ENCODE measurements at places on chromosomes 4 and X.

DNA sequence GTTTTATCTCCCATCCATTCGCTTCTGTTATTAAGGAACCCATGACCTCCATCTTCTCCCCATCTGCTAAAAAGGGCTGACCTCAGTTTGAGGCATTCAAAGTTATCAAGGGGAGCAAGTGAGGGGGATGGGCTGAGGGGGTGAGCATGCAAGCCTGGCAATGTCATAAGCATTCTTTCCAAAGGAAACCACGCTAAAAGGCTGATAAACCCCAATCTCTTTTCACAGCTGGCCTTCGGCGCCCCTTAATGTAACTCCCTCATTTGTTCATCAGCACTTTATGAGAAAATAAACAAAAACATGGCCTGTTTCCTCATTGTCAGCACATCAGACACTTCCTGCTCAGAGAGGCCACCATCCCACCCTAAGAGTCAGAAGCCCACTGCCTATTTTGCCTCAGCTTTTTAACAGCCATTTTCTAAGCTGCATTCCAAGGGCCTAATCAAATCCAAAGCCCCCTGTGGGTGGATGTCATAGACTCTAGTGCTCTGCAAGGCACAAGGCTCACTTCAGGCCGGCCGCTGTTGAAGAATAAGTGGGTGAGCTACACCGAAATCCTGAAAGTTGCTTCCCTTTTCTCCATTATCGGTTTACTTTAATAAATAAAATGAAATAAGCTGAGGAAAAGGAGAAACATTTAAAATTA lies 92.0 kb upstream of the SRD5A3 start:
- DNase-seq = no peak

- no peak for DNase-seq
These were observed 7.3 kb downstream of the TSR2 start for GRCh38 chrX:54447461-54447860.

- no peak for DNase-seq
These were observed 55.3 kb downstream of the MANBA start for GRCh38 chr4:102705391-102705935.

DNA sequence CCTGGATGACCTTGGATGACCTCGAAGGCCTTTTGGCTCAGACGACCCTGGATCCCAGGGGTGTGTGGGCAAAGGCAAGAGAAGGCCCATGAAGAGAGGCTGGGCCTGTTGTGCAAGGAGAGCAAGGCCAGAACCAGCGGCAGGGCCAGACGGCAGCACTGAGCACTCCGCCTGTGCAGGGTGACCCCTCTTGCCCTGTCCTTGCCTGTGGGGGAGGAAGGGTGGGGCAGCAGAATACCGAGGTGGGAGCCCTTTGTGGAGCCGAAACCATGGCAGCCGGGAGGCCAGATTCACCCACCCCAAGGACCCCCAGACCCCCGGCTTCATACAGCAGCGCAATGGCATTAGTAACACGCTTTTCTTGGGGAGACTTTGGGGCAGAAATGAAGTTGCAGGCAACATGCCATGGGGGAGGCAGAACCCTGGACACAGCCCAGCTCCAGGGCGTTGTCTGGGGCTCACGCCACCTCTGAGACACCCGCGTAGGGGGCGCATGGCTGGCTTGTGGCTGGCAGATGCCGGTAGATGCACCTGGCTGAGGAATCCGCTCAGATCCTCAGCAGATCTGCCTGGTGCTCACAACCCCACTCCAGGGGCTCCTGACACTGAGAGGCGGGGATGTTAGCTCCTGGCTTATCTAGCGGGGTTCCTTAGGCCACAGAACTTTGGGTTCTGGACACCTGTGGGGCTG lies 114.5 kb downstream of the FAM53A start:
- no peak for DNase-seq

DNA sequence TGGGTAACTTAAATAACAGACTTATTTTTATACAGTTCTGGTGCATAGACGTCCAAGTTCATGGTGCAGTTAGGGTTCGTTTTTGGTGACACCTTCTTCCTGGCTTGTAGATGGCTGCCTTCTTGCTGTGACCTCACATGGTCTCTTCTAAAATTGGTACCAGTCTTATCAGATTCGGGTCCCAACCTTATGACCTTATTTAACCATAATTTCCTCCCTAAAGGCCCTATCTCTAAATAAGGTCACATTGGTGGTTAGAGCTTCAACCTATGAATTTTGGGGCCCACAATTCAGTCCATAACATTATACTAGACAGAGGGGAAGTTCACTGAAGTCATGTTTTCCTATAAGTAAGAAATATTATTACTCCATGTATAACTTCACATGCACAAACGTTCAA lies 128.0 kb downstream of the CFAP299 start:
- no peak for DNase-seq

DNA sequence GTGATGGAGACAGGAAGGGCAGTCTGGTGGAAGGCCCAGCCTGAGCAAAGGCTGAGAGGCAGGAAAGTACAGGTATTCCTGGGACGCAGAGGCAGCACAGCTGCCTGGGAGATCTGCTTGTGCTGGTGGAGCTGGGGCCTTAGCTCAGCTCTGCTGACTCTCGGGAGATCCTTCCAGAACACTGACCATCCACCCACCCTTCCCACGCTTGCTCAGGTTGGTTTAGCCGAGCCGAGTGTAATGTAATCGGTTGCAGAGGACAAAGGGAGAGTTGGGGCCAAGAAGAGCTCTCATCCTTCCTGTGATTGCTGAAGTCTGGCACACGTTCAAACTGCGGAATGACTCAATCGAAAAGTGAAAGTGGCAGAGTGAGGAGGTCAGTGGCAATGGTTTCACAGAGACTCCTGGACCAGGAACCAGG lies 43.1 kb upstream of the GPR78 start:
- no peak for DNase-seq

DNA sequence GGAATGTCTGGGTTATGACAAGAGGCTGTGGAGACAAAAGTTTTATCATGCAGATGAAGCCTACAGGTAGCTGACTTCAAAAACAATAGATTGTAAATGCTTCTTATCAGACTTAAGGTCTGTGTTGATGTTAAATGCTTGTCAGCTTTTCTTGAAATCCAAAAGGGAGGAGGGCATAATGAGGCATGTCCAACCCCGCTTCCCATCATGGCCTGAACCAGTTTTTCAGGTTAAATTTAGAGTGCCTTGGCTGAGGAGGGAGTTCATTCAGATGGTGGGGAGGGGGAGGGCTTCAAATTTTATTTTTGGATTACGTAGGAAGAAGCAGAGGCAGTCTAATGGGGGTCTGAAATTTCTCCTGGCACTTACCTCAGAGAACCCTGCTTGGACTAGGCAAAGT lies 207.7 kb upstream of the HDX start:
- DNase-seq = no peak

DNA sequence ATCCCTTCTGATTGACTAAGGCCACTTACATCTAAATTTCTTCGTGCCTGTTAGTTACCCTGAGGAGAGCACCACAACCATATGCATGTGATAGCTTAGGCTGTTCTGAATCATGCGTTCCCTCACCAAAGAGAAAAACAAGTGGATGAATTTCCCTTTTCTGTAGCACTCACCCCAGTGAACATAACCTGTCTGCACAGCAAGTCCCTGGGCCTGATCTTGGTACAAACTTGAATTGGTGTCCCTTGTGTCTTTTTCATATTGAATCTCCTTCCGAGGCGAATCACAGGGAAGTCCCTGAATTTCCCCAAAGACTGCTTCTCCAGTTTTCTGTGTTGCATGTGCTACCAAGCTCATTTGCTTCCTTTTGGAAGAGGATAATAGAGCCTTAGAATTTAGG lies 100.4 kb downstream of the KLHL8 start:
- DNase-seq = no peak

GRCh38 chrX:50698944-50699343 lies 115.0 kb downstream of the SHROOM4 start:
- DNase-seq = no peak

- no peak for DNase-seq
These were observed 184.4 kb downstream of the DKK2 start for GRCh38 chr4:106851726-106852125.

- DNase-seq = no peak
These were observed 4.5 kb downstream of the HHIP start for GRCh38 chr4:144650311-144651005.
